ENCODE measurements at places on chromosomes 5 and 9.

- DNase-seq, result no peak
Measured at GRCh38 chr5:107504424-107504823, 166.3 kb downstream of the EFNA5 start.

GRCh38 chr9:33254211-33254610 is 10.3 kb downstream of the BAG1 start:
- DNase-seq, result no peak

GRCh38 chr9:79974806-79975422 is 403.1 kb downstream of the TLE4 start:
- DNase-seq, result no peak

GRCh38 chr5:103086547-103086946 is 33.4 kb downstream of the GIN1 start:
- DNase-seq, result no peak

DNA sequence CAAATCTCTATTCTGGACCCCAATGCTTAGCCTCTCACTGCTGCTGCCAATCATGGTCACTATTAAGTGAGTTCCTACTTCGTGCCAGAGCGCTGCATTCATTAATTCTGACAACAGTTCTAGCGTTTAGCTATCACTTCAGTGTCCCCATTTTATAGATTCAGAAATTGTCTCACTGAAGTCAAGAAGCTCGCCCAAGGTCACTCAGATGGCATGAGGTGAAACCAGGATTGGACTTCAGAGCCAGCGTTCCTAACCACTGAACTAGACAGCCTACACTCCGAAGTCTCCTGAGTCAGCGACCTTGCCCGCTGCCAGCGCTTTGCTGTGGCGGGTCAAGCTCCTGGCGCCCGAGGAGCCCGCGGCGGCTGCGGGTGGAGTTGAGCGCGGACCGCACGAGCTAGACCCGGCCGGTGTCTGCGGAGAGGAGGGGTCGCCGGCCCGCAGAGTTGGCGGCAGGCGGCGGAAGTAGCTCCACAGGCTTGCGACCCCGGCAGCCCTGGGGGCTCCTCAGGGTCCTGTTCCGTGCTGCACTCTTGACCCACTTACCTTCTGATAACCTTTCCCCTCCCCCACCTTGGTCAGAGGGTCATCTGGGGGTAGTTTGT is 2.1 kb upstream of the GABRB2 start:
- no peak for DNase-seq

GRCh38 chr5:59401637-59402036 is 491.9 kb downstream of the PDE4D start:
- DNase-seq, result no peak

GRCh38 chr9:758146-758545 is 83.4 kb upstream of the DMRT1 start:
- no peak for DNase-seq

GRCh38 chr9:33687779-33688178 is 107.6 kb upstream of the PRSS3 start:
- no peak for DNase-seq

- DNase-seq, result no peak
Measured at GRCh38 chr9:82891321-82891720, 171.6 kb downstream of the RASEF start.

- no peak for DNase-seq
Measured at GRCh38 chr5:143757116-143757515, 54.8 kb upstream of the HMHB1 start.

GRCh38 chr5:33764786-33765185 is 127.0 kb downstream of the ADAMTS12 start:
- DNase-seq, result no peak

DNA sequence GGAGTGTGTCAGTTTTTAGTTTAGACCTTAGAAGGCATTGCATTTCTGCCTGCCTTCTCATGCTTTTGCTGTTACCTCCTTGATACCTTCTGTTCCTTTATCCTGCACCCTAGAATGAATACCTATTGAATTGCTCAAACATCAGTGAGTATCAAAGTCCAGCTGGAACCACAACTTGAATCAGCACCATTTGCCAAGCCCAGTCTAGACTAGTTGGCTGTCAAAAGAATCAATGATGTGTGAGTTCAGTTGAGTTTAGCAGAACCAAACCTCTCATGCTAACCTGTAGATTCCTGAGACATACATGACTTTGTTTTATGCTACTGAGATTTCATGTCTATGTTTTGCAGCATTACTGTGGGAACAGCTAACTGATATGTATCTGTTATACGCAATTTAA is 116.6 kb downstream of the FAM170A start:
- DNase-seq, result no peak

DNA sequence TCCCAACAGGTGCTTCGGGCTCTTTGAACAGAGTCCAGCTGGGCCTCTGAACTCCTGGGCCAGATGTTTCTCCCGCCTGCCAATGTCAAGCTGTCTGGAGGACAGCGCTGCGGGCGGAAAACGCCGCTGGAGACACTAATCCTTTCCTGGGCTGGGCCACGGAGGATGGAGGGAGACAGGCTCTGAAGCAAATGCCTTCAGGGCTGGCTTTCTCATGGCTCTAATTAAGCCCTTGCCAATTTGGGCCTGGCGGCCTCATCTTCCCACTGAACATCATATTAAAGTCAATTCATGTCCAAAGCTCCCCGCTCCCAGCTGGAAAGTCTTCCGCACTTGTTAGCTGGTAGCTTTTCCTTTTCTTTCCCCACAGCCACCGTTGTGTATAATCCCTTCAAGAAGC is 72.7 kb downstream of the NTNG2 start:
- no peak for DNase-seq

DNA sequence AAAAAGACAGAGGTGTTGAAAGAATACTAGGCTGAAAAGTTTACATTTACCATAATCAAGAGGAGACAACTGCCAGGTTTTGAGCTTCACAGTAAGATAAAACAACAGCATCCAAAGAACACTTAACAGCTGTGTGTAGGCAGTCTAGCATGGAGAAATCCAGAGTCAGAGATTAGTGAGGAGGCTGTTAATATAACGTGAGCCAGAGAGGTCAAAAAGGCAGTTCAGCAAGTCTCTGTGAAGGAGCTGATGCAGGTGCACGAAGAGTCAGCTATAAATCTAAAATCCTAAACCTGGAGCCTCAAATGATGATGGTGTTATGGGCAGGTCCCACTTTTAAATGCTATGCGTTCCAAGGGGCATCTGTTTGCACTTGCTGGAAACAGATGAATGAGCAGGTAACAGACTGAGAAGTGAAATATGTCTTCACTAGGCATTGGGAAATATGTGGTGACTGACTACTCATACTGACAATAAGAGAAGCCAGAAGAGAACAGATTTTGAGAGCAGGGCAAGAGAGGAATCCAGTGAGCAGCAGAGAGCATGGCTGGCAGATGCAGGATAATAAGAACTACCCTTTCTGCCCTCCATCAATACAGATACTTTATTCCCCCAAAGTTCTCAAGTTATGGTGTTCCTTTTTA is 8.7 kb downstream of the APTX start:
- no peak for DNase-seq

- DNase-seq, result no peak
Measured at GRCh38 chr5:169791251-169791650, 154.2 kb downstream of the DOCK2 start.

- no peak for DNase-seq
Measured at GRCh38 chr9:107948086-107948485, 458.5 kb upstream of the KLF4 start.

DNA sequence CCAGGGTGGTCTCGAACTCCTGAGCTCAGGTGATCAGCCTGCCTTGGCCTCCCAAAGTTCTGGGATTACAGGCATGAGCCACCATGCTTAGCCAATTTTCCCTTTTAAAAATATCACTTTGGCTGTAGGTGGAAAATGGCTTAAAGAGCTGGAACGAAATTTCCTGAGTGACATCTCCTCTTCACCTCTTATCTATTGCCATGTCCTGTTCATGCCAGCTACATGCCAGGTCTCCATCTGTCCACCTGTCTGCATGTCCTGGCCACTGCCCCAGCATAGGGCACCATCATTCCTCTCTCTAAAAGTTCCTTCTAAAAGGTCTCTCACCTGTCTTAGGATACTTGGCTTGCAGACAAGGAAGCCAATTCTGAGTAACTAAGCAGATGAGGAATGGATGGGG is 2.8 kb upstream of the GRK6 start:
- no peak for DNase-seq

GRCh38 chr5:114561415-114561814 is 199.5 kb downstream of the KCNN2 start:
- DNase-seq, result no peak

- DNase-seq, result no peak
Measured at GRCh38 chr9:93621922-93622321, 45.5 kb downstream of the PHF2 start.

DNA sequence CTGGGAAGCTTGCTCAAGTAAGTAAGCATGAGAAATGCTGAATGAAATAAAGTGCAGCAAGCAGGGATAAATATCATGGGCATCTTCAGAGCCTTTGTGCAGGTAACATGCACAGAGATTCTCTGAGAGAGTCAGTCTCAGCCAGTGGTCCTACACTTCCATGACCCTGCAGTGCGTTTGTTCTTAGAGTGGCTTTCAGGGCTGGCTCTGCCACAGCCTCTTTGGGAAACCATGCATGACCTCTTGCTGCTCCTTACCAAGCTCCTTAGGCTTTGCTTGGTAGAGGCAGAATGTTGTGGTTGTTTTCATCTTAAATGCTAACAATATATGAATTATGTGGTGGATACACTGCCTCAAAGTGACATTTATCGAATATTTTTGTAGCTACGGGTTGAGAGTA is 5.4 kb downstream of the SYK start:
- DNase-seq, result no peak

DNA sequence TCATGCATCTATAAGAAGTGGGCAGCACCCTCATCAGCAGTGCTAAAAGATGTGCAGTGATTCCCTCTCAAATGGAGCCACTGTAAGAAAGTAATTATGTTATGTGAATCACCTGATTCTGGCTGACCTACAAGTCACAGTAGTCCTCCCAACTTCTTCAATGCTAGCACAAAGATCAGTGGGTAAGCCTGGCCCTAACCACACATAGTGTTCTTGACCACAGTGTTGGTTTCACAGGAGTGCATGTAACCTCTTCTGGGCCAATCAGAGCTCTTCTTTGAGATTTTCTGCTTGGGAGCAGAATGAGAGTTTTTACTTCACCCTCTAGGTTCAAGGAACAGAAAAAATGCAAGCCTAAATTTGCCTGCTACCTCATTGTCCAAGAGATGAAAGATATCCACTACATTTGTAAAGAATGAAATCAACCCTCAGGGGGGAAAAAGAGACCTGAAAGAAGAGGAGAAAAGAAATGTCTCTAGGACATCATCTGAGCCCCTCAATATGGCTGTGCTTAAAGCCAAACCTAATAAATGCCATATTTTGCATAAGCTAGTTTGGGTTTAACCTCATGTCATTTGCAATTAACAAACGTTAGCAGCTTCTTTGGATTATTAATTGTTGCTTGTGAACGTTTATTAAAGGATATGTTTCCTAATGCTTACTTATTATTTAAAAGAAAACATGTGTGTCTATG is 65.3 kb upstream of the ADRB2 start:
- no peak for DNase-seq

GRCh38 chr5:150918613-150919012 is 13.8 kb upstream of the ZNF300 start:
- DNase-seq, result peak; percentile 84

GRCh38 chr9:133981958-133982681 is 10.0 kb downstream of the VAV2 start:
- no peak for DNase-seq

- DNase-seq, result peak; percentile 58
Measured at GRCh38 chr5:150112201-150113046, 26.1 kb upstream of the CSF1R start.

DNA sequence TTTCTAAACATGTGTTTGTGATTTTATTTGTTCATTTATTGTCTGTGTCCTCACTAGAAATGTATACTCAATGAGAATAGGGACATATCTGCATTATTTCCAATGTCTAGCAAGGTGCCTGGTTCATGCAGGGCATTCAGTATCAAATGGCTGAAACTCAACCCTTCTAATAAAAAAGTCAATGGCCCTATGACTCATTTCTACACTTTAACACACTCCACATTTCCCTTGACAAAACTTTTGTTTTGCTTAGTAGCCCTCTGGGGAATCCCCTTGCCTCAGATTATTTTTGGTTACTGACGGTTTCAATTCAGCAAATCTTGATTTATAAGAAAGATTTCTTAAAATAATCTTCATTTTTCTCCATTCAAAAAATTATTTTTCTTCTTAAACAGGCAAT is 206.0 kb upstream of the DMRTA1 start:
- peak; percentile 46 for DNase-seq

- no peak for DNase-seq
Measured at GRCh38 chr5:126309860-126310259, 113.3 kb upstream of the GRAMD2B start.

- no peak for DNase-seq
Measured at GRCh38 chr5:15495026-15495425, 5.0 kb upstream of the FBXL7 start.

DNA sequence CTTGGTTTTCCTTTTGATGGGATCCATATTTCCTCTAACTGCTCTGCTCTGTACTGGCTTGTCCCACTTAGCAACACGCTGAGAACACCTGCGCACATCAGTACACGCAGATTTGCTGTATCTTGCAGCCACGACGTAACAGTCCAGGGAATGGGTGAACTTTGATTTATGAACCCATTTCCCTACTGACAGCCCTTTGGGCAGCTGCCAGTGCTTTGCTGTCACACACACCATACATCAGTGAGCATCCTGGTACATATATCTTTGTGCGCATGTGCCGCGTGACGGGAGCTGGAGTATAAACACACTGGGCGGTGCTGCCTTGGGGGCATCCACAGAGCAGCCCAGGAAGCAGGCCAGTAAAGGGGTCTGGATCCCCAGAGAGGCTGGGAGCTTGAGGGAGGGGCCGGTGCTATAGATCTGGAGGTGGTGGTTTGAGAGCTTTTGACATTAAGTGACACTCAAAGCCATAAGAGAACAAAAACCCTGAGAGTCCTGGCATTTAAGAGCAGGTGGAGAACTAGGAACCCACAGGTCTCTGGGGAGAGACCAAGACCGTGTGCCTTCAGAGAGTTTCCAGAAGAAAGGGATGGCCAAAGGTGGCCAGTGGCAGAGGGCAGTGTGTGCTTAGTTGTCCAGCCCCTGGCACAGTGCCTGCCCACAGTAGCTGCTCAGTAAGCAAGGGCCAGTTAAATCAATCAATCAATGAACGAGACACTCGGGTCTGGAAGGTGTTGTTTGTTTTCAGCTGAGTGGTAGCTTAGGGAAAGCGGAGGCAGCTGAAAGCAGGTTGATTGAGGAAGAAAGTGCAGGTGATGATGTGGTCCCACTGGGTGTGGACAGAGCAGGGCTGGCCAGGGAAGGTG is 53.7 kb downstream of the LMX1B start:
- peak; percentile 25 for DNase-seq

- peak; percentile 75 for DNase-seq
Measured at GRCh38 chr9:20941174-20941690, 90.2 kb downstream of the HACD4 start.

All from lung microvascular endothelial cell (primary cell).